ENCODE measurements at places on chromosomes 2 and 18. TPM values are rescaled to one million over a fixed set of nuclear protein-coding genes. Genes with fewer than 3 reads are reported as not detected.

GRCh38 chr18:9223356-9223755 is 86.8 kb downstream of the ANKRD12 start:
- H3K36me3 ChIP-seq, result peaks cover 84% of the 10 kb centered on the region
- no peaks in the 10 kb centered on the region for H3K4me1 ChIP-seq
- no peak overlapping the region for H3K27ac ChIP-seq
- DNase-seq, result no peak

DNA sequence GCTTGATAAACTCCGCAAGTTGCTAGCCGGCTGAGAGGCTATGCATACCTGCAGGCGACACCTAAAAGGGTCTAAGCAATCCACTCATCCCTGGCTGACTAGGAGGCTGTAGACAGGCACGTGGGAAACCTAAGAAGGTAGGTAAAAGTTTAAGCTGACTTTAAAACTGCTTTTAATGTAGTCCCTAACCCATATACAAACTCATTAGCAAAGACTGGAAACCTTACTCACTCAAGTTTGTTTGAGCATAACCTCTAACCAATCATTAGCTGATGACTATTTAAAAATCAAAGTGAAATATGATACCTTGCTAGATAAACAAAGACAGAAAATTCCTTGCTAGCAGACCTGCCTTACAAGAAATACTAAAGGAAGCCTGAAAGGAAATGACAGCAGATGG is 106.4 kb downstream of the EXOC6B start:
- no peak overlapping the region for H3K4me3 ChIP-seq
- no peaks in the 10 kb centered on the region for H3K36me3 ChIP-seq
- H3K27me3 ChIP-seq, result no peaks in the 10 kb centered on the region
- H3K27ac ChIP-seq, result no peak overlapping the region

DNA sequence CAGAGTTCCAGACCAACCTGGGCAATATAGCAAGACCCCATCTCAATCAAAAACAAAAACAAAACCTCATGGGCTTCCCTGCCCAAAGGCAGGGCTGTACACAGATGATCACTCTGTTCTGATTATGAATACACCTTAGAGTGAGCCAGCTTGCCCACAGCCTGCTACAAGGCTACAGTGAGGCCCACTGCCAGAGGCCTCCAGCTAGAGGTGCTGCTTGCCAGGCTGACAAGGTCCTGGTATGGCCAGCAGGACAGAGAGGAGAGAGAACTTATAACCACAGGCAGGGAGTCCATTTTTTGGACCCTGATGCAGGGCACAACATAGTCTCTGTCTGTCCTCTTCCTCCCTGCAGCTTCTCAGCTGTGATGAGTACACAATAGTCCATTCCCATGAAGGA is 41.5 kb downstream of the KANSL3 start:
- no peaks in the 10 kb centered on the region for H3K4me1 ChIP-seq
- H3K4me3 ChIP-seq, result no peak overlapping the region
- DNase-seq, result no peak

- no peak for DNase-seq
- H3K36me3 ChIP-seq, result no peaks in the 10 kb centered on the region
- H3K4me3 ChIP-seq, result no peak overlapping the region
- H3K4me1 ChIP-seq, result peaks cover 25% of the 10 kb centered on the region
- H3K27ac ChIP-seq, result peak overlapping the region; percentile 84
- H3K27me3 ChIP-seq, result no peaks in the 10 kb centered on the region
Observed at GRCh38 chr2:120937686-120938044, 202.0 kb downstream of the GLI2 start.

- no peak for DNase-seq
- H3K27ac ChIP-seq, result no peak overlapping the region
- H3K4me3 ChIP-seq, result no peak overlapping the region
- H3K36me3 ChIP-seq, result no peaks in the 10 kb centered on the region
- no peaks in the 10 kb centered on the region for H3K4me1 ChIP-seq
Observed at GRCh38 chr2:127604986-127605385, 41.0 kb upstream of the GPR17 start.

DNA sequence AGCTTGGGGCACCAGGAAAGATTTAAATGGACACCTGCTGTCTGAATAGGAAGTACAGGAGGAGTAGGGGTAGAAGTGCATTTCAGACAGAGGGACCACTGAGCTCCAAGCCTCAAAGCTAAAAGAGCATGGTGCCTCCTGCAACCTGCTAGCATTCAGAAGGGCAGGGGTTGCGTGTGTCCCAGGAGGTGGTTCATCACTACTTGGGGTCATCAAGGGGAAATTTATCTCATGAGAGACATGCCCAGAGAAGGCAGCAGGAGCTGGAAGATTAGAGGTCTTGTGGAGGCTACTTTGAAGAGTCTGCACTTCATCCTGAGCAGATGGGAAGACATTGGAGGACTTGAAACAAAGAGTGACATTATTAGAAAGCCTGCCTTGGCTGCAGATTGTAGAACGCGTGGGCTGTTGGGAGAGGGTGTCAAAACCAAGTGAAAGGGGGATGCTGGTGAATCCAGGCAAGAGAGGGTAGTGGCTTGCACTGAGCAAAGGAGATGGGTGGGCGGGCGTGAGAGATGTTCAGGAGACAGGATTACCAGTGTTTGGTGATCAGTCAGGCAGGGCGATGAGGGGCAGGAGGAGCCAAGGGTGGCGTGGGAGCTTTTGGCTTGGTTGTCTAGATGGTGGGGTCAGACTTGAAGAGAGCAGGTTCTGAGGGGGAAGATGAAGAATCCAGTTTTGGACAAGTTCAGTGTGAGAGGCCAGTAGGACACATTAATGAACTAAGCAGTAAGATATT is 154.0 kb downstream of the DYSF start:
- no peak overlapping the region for H3K27ac ChIP-seq
- peaks cover 15% of the 10 kb centered on the region for H3K4me1 ChIP-seq
- H3K4me3 ChIP-seq, result no peak overlapping the region
- H3K27me3 ChIP-seq, result no peaks in the 10 kb centered on the region
- peak; percentile 89 for DNase-seq

- H3K27ac ChIP-seq, result peak overlapping the region; percentile 28
- no peak overlapping the region for H3K4me3 ChIP-seq
- peaks cover 62% of the 10 kb centered on the region for H3K4me1 ChIP-seq
- no peak for DNase-seq
- H3K27me3 ChIP-seq, result no peaks in the 10 kb centered on the region
Observed at GRCh38 chr2:46717344-46718121, 198.1 kb downstream of the MCFD2 start.

DNA sequence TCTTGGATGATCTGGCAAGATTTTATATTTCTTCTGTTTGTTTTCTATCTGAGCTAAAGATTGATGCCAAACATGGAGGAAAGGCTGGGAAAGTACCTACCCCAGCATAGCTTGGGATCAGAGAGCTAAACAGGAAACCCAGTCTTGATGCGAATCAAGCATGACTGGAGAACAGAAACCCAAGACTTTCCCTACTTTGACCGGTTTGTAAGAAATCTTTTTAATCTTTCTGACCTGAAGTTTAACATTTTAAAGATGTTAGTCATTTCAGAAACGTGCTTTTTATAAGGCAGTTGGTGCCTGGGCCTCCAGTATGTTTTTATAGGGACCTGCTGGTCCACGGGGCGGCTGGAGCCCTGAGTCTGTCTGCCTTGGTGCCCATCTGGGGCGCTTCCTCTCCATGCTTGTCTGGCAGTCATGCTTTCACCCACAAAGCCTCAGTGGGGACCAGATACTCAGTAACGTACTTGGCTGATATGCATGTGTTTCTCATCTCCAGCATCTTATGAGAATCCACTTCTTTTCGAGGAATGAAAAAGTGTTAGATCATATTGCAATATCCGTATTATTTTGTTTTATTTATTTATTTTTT is 266.5 kb downstream of the PTGR3 start:
- no peak overlapping the region for H3K27ac ChIP-seq
- H3K27me3 ChIP-seq, result no peaks in the 10 kb centered on the region
- no peak overlapping the region for H3K4me3 ChIP-seq
- H3K4me1 ChIP-seq, result no peaks in the 10 kb centered on the region
- DNase-seq, result no peak

GRCh38 chr2:222756362-222756831 is 84.9 kb downstream of the MOGAT1 start:
- peaks cover 26% of the 10 kb centered on the region for H3K4me1 ChIP-seq
- no peak overlapping the region for H3K27ac ChIP-seq
- no peaks in the 10 kb centered on the region for H3K27me3 ChIP-seq
- no peaks in the 10 kb centered on the region for H3K36me3 ChIP-seq

DNA sequence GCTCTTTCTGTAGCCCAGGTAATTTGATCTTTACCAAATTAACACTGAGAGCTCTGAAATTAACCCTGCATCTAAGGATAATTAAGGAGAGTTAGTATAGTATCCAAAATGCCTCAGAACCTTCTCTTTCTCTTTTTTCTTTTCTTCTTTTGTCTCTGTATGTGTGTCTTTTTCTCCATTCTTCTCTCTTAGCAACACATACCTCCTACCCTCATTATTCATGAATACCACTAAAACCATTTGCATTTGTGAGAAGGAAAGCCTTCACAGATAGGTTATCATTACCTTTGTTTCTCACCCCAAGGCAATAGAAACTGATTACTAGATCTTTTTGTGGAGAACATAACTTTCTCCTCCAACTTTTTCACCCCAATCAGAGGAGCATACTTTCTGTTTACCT is 376.5 kb upstream of the NXPH2 start:
- H3K27me3 ChIP-seq, result no peaks in the 10 kb centered on the region
- no peak overlapping the region for H3K27ac ChIP-seq
- no peak for DNase-seq
- no peak overlapping the region for H3K4me3 ChIP-seq

- no peak overlapping the region for H3K4me3 ChIP-seq
- no peak for DNase-seq
- H3K36me3 ChIP-seq, result no peaks in the 10 kb centered on the region
- H3K27ac ChIP-seq, result no peak overlapping the region
- H3K4me1 ChIP-seq, result peaks cover 20% of the 10 kb centered on the region
- no peaks in the 10 kb centered on the region for H3K27me3 ChIP-seq
Observed at GRCh38 chr18:22320771-22321170, 96.9 kb downstream of the CTAGE1 start.

- no peak overlapping the region for H3K4me3 ChIP-seq
- no peak for DNase-seq
- H3K36me3 ChIP-seq, result no peaks in the 10 kb centered on the region
- H3K27me3 ChIP-seq, result no peaks in the 10 kb centered on the region
- no peak overlapping the region for H3K27ac ChIP-seq
Observed at GRCh38 chr2:55809875-55810621, 113.5 kb downstream of the EFEMP1 start.

- DNase-seq, result no peak
- H3K27me3 ChIP-seq, result no peaks in the 10 kb centered on the region
- H3K36me3 ChIP-seq, result peaks cover 16% of the 10 kb centered on the region
- no peak overlapping the region for H3K4me3 ChIP-seq
- no peak overlapping the region for H3K27ac ChIP-seq
Observed at GRCh38 chr18:48917579-48918517, 32.9 kb downstream of the SMAD7 start.

Gene TMEM182
- 0.17 TPM for total RNA-seq
